ENCODE measurements at places on chromosomes 4 and X.

DNA sequence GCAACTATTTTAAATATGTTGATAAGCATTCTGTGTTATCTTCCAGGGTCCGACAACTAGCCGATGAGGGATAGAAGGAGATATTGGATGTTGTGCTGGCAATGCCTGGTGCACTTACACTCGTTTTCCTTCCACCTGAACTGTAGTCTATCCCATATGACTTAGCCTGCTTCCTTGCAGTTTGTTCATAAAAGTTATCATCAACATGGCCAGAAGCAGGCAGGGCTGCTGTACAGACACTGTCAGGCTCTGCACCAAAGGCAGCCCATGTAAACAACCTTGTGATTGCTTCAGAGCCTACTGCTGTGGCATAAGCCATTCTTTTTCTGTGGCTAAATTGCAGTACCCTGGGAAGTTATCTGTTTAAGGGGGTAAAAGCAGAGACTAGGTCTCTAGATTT is 1.6 kb downstream of the MAPK10 start:
- peak; percentile 13 for DNase-seq

DNA sequence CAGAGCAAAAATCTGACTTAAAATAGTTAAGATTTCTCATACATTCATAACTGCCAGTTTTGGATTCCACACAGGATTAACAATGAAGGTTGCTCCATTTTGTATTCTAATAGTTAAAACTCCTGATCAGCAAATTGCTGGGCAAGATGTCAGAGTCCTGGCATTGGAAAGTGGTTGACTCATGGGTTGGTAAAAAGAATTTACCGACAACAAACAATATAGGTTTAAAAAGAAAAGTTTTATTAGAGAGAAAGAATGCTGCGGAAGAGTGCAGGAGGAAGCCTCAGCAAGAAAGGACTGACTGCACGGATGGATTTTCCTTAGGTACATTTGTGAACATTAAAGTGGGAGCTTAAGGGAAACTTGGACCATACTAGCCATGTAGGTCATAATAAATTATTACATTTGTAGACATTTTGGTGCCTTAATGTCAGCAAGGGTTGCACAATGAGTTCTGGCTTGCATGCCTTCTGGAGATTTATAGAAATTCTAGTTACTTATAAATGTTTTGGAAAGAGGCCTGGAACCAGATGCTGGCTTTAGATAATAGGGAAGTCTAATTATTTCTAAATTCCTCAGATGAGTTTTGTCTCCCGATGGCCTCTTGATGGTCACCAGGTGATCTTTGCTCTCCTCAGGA is 25.4 kb upstream of the IL2 start:
- no peak for DNase-seq

GRCh38 chr4:155473420-155474095 is 96.8 kb upstream of the MAP9 start:
- no peak for DNase-seq

DNA sequence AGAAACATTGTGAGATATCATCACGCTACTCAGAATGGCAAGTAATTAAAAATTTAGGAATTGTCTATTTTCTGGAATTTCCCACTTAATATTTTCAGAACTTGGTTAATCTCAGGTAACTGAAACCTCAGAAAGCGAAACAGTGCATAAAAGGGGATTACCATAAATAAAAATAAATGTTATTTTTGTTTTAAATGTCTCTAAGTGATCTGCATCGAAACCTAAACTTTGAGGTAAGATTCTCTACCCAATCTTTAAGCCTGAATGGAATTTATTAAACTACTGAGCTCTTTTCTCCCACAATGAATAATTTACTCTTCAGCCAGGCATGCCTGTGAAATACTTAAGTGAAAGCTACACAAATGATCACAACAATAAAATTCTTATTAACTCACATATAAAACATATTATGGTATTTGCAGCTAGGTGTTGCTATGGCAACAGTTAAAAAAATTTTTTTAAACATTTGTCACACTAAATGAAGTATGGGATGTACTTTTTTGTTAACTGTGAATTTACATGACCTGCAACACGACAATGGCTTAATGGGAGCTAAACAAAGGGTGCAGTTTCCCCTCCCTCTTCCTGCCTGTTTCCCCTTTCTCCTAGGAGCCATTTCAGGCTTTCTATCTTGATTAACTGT is 220.2 kb upstream of the PRPS2 start:
- DNase-seq = no peak

GRCh38 chrX:9352694-9353411 is 112.0 kb upstream of the TBL1X start:
- no peak for DNase-seq

GRCh38 chrX:40694802-40695201 is 40.5 kb downstream of the MED14 start:
- no peak for DNase-seq
